ENCODE measurements at places on chromosomes 11 and 22.

DNA sequence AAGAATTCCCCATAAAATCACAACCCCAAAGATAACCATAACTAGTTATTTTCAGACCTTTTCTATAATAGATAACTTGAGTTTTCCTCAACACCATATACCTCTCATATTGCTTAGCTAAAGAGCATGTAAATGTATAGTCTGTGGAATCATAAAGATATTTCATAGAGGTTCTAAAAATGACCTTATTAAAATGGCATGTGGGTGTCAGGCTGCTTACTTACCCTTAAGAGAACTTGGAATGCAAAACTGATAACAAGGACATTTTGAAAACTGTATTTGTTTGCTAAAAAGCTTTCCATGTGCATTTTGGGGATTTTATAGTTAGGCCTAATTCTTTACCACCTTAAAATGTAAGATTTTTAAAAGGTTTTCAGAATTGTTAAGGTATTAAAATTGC lies 4.7 kb downstream of the SIK2 start:
- no peak overlapping the region for H3K4me3 ChIP-seq
- H3K27ac ChIP-seq, result no peak overlapping the region
- H3K36me3 ChIP-seq, result no peaks in the 10 kb centered on the region
- no peaks in the 10 kb centered on the region for H3K27me3 ChIP-seq

DNA sequence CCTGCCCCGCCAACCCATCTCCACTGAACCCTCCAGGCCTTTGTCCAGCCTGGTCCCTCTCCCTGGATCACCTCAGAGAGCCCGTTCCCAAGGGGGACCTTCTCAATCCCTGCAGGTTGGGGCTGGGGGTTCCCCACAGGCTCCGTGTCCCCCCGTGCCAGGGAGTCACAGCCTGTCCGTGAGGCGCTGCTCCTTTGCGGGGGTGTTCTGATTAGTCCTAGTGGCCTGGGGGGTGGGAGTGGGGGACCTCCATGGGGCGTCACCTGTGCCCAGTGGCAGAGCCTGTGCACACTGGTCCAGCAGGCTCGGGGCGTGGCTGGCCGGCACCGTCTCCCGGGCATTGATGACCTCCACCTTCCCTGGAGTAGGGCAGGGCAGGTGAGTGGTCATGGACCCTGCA lies 11.6 kb downstream of the GGT5 start:
- peaks cover 3% of the 10 kb centered on the region for H3K4me1 ChIP-seq
- no peak for DNase-seq
- H3K27me3 ChIP-seq, result no peaks in the 10 kb centered on the region
- H3K4me3 ChIP-seq, result no peak overlapping the region
- H3K36me3 ChIP-seq, result no peaks in the 10 kb centered on the region

- no peak for DNase-seq
- no peak overlapping the region for H3K27ac ChIP-seq
- no peaks in the 10 kb centered on the region for H3K27me3 ChIP-seq
Observed at GRCh38 chr22:37985751-37986281, 1.5 kb upstream of the SOX10 start.

DNA sequence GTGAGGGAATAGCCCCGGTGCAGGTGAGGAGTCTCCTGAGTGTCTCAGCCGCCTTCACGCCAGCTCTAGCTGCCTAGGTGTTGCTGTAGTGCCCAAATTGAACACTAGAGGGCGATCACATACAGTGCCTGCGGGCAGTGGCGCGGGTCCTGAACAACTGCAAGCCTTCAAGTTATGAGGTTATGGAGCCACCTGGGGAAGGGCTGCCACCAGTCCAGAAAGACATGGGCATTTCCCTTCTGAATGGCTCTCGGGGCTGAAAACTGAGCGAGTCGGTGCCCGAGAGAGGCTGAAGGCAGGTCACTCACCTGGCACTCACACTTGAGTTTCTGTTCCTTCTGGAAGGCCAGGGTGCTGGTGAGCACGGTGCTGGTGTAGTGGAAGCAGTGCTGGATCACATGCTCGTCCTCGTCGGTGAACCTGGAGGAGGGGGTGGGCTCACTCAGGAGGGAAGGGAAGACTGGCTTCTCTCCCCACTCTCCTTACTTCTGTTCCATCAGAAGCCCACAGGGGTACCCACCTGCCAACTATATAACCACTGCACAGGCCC lies 88.4 kb downstream of the PDE2A start:
- H3K27ac ChIP-seq, result no peak overlapping the region
- no peaks in the 10 kb centered on the region for H3K27me3 ChIP-seq
- peaks cover 30% of the 10 kb centered on the region for H3K4me1 ChIP-seq
- DNase-seq, result no peak
- no peaks in the 10 kb centered on the region for H3K36me3 ChIP-seq
- H3K4me3 ChIP-seq, result no peak overlapping the region
